Anterior cingulate cortex (tissue), 58 donors: ENCODE measurements at places on chromosomes 3 and 15.

GRCh38 chr15:96324192-96324895, 6.2 kb upstream of the NR2F2 start:
- DNase-seq, result no peak

GRCh38 chr3:129205109-129205832, 21.6 kb upstream of the CNBP start:
- no peak for DNase-seq

DNA sequence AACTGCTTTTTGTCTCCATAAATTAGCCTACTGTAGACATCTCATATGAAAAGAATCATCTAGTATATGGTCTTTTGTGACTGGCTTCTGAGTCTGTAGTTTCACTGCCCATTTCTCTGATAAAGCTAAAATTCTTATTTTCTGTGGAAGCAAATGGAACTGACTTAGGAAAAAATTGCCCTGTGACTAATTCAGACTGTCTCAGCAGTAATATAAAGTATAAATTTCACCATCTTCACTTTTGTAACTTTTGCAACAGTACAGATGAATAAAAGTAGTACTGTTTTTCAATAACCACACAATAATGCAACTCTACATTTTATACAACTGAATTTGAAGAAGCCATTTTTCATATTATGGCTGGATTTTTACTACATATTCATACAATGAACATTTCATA, 104.1 kb downstream of the TBC1D5 start:
- DNase-seq, result no peak

- peak; percentile 2 for DNase-seq
Measured at GRCh38 chr3:176785171-176785570, 412.1 kb downstream of the TBL1XR1 start.

- no peak for DNase-seq
Measured at GRCh38 chr3:141228395-141228794, 3.2 kb upstream of the PXYLP1 start.

- DNase-seq, result no peak
Measured at GRCh38 chr3:53162672-53163443, 1.8 kb downstream of the PRKCD start.
